Activated CD4-positive, alpha-beta T cell treated with anti-CD3 and anti-CD28 coated beads, Interleukin-10, Interleukin-2, amounts not matched to agents 100 ng/mL and 50 ng/mL, durations not matched to agents 16 hours and 8 hours (primary cell): ENCODE measurements at places on chromosomes 2 and 18.

DNA sequence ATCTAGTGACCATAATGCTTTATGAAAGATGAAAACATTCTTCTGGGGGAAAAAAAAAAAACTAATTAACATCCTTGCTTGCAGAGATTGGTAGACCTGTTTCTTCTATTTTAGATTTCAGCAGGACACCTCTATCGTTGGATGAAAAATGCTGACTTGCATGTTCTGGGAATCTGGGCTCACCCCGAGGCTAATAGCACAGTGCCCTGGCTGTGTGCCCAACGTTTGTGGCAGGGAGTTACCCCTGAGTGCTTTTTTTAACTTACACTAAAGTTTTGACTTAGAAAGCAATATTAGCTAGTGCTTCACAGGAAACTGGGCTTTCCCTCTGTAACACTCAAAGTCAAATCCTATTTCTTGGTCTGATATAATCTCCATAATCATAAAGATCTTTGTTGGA lies 233.2 kb downstream of the SLC8A1 start:
- no peak for DNase-seq

DNA sequence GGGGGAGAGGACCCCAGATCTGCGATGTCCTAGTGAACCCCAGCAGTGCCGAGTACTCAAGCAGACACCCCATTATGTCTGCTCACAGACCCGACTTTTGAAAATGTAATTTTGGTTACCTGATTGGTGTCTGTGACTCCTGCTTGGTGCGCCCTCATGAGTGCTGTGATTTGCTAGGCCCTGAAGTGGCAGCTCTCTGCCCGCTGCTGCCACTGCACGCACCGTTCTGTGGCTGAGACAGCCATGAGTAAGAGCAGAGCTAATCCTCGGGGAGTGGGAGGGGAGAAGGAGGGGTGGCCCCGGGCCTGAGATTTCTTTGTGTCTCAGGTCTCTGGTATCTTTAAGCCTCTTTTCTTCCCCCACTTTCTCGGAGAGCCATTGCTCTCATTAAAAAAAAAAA lies 18.2 kb downstream of the FHOD3 start:
- DNase-seq = no peak

DNA sequence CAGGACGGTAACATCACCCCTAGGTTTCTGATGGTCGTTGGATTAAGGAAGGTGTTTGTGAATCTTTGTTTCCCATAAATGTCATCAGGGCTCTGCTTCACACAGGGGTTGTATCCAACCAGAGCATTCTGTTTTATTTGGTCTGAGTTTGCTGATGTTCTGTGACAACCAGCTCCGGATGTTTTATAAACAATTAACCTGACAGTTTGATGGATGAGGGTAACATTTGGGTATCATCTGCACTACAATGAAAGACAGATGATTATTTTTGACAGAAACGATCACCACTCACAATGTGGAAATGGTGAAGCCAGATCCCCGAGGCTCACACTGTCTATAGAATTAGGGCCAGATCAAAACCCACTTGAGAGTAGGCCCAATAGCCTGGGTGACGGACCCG lies 107.1 kb downstream of the CDC42EP3 start:
- DNase-seq = no peak

GRCh38 chr2:104976603-104977120 lies 61.2 kb upstream of the MRPS9 start:
- DNase-seq = peak; percentile 32

DNA sequence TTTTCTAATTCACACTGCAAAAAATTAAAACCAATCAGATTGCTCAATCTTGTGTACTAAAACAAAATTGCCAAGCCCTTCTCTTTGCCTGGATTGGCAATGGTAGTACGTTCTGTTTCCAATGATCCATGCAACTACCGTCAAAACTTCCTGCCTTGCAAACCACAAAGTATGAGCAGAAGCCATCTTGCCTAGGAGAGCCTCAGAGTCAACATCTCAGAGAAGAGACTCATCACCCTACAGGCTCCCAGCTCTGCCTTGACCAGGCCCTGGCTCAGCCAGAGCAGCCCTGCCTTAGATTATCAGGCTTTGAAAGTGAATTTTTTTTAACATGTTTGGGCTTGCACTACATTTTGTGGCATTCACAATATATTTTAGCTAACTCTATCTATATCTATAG lies 574.1 kb downstream of the SATB2 start:
- DNase-seq = no peak

DNA sequence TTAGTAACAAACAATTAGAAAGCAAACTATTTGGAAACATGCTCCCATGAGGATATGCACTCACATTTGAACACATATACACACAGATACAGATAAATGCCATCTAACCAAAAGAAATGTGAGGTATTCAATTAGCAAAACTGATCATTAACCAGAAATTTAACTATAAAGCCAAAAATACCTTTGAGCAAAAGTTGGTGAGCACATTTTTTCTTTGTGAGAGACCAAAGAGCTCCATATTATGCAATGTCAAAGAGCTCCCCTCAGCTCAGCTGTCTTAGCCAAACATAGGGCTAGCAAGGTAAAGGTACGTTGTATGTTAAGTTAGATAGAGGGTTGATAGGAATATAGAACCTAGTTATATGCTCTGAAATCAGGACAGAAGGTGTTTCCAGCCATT lies 43.8 kb downstream of the CYBRD1 start:
- no peak for DNase-seq

- no peak for DNase-seq
Measured at GRCh38 chr2:2806711-2807110, 475.6 kb upstream of the MYT1L start.

GRCh38 chr2:56801214-56801613 lies 617.4 kb downstream of the CCDC85A start:
- no peak for DNase-seq

GRCh38 chr2:130156624-130157004 lies 11.7 kb upstream of the CCDC74B start:
- no peak for DNase-seq
